ENCODE measurements at places on chromosomes 7 and 10.
A peak's percentile ranks its signal among the peaks of the same experiment; 100 is the strongest.

- no peak for DNase-seq
Measured at GRCh38 chr10:12649012-12649584, 299.8 kb downstream of the CAMK1D start.

- no peak for DNase-seq
Measured at GRCh38 chr7:16178092-16178491, 243.2 kb downstream of the CRPPA start.

DNA sequence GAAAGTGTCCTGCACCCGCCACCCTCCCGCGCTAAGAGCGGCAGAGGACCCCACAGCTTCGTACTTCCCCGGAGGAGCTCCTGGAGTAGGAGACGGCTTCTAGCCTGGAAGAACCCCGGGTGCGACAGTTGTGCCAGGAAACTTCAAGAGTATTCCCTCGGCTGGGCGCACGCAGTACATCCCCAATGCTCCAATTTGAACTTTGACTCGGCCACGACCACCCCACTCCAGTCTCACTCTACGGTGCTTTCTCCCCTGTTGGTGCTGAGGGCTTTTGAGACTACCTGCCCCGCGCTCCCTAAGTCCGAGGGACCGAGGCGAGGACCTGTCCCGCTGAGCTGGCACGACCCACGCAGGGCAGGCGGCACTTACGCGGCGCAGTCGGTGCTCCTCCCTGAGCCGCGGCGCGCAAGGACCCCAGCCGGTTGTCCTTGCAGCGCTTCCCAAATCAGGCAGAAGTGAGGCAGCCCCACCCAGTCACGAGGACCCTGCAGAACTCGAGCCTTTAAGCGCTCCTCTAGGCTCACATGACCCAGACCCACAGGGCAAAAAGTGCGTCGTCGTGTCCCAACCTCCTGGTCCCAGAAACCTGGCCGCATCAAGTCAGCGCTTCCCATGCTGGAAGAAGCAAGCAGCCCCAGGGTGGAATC, at the start of gene CPVL:
CPVL (minus strand) TSS at position 481 of the 650 bp plus-strand sequence. CDS start 25,476 bp downstream, outside the sequence.
- DNase-seq = peak; percentile 81

- no peak for DNase-seq
Measured at GRCh38 chr10:60208676-60209269, 180.9 kb downstream of the ANK3 start.

DNA sequence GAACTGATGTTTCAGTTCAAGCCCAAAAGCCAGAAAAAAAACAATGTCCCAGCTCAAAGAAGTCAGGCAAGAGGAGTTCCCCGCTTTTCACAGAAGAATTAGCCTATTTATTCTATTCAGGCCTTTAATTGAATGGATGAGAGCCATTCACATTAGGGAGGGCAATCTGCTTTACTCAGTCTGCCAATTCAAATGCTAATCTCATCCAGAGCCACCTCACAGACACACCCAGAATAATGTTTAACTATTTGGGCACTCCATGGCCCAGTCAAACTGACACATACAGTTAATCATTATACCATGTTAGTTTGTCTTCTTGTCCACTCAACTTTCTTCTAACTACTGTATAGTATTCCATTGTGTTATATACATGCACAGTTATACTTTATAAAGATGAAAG, 2.6 kb upstream of the NPSR1 start:
- DNase-seq = no peak

DNA sequence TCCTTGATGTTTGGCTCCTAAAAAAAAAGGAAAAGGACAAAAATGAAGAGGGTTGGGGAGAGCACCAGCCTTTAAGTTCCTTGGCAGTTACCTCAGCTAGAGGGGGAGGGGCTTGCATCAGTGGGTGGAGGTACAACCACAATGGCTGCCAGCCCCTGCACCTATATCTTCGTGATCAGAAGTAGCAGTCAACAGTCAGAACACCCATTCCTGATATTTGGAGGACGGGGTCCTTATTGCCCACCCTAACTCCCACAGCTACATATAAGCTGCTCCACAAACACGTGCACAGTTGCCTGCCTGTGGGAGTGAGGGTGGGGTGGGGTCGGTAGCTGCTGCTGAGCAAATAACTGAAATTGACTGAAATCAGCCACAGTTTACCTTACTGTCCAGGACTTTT, 26.2 kb downstream of the C1GALT1 start:
- DNase-seq = no peak

DNA sequence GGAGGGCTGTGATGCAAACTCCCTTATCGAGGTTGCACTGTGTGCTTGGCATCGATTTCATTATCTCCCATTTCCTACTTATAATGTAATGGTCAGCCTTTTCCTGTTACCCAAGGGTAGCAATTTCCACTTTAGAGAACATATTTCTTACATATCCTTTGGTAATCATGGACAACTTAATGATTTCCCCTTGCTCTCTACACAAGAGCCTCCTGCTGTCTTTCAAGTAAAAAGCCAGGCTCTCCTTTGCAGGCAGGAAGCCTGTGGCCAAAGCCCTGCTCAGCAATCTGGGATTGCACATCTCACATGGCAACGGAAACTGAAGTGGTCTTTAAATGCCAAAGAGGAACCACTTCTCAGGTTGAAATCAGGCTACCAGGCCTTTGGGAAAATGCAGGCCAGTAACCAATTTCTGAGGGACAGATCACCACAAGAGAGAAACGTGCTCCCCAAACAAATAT, 86.7 kb upstream of the IKZF1 start:
- DNase-seq = no peak

All from posterior cingulate gyrus (tissue), 11 donors.